ENCODE measurements at places on chromosomes 4 and X.

DNA sequence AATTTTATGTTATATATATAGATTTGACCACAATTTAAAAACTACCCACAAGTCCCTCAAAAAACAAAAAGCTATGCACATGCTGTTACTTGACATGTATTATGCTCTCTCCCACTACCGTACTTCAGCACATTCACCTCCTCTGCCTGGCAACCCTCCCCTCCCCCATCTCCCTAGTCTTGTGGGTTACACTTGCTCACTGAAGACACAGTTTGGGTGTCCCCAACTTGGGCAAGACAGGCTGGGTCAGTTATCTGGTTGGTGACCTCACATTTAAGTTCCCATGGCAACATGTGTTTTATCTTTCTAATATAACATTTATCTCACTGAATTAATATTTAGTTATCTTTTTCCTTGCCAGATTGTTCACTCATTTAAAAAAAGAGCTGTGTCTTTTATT is 32.7 kb downstream of the SEC24D start:
- DNase-seq = no peak

GRCh38 chrX:42946544-42947194 is 168.7 kb upstream of the PPP1R2C start:
- no peak for DNase-seq

DNA sequence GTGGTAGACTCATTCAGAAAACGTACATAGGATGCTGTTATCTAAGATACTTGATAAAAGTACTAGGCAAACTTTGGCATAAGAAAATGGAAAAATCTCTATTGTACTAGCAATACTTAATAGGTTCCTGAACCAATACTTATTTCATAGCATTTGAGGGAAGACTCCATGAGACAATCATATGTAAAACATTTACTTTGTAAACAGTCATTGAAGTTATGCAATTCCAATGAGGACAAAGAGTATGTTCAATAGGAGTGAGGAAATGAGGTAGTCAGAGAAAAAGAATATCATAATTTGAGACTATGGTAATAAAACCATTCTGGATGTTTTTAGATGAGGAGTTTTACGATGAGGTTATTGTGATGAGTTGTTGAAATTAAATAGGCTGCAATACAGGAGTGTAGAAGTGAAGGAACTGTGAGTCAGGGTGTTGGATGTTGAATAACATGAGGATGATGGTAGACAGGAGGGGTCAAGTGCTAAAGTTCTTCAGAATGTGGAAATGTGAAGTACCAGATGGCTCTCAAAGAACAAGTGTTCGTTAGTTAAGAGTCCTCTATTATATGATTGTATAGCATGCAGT is 397.9 kb downstream of the PPP3CA start:
- DNase-seq = no peak

- DNase-seq = no peak
Measured at GRCh38 chr4:164204434-164204833, 549.5 kb upstream of the SMIM31 start.

DNA sequence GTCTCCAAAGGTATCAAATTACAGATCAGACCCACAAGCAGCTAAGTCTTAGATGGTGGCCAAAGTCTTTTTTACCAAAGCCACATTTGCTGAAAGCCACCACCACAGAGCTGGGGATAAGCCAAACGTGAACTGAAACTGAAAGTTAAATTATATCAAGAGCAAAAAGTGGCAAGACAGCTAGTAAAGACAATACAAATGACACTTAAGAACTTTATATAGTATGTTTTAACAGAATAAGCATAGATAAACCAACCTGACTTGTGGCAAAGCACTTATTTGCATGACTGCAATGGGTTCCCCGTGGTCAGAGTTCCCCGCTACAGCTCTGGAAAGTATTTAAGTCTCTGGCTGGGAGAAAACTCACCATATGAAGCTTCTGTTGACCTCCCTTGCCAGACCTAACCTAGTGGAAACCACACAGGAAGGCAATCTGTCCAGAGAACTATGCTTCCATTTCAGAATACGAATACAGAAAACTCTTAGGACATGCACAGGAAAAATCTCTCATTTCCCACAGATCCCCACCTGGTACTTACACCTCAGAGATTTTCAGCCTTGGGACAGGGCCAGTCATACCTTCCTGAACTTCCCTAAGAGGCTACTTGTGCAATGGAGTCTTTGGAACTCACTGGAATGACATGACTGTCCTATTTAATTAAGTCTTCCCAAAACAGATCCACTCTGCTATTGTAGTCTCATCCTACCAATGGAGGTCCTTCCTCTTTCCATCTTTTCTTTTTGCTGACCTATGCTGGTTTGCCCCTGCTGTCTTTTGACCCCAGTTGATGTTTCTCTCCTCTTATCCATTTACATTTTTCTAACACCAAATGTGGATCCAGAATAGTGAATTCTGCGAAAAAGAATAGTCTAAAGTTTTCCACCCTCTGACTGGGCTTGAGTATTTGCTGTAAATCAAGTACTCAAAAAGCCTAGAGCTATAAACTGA is 225.1 kb downstream of the NR3C2 start:
- peak; percentile 33 for DNase-seq

DNA sequence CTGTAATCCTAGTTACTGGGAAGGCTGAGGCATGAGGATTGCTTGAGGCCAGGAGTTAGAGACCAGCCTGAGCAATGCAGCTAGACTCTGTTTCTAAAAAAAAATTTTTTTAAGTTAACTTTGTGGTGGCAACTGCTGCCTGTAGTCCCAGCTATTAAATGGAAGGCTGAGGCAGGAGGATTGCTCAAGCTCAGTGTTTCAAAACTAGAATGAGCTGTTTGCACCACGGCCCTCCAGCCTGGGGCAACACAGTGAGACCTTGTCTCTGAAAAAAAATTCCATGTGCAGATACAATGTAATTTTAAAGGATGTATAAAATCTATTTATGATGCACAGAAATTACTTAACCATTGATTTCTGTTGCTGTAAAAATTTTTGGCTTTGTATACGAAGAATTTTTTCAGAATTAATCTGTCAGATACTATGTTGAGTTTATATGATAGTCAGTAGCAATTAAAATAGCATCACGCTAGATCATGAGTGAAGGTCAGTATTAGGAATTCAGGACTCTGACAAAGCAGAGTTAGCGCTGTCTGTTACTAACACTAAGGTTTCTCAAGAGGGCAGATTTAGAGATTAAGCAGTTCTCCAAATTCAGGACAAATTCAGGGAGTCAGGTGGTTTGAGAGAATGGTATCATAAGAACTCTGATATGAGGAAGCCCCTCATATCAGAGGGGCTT is 8.3 kb upstream of the AGA start:
- no peak for DNase-seq
